ENCODE measurements at places on chromosomes 12 and 14.

GRCh38 chr12:48861111-48861510, 4.6 kb downstream of the RND1 start:
- DNase-seq = no peak

DNA sequence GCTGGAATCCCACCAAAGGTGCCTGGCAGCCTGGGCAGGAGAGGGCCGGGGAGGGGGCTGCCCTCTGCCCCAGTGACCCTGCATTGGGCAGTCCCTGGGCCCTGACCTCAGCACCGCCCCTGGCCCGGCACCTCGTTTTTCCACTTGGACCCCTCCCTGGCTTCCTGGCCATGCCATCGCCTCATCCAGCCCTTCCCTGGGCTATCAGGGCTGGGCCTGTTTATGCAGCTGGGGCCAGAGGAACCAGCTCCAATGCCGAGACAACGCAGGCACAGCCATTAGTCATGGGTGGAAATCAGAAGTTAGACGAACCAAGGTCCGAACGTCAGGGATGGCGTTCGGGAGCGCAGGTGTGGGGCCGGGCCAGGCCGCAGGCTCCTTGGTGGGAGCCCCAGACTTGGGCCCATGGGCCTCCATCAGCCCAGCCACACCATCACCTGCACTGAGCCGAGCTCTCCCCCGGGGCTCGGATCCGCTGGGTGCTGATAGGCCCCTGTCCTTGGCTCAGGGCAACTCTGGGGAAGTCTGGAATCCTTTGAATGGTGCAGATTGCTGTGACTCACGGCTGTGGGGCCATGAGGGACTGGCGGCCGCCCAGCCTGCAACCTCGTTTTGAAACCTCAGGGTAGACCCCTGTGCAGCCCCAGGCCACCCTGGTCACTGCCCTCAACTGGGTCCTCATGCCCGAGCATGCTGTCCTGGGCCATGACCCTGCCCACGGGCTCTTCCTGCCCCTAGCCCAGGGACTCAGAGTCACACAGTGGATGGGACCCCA, 169.4 kb downstream of the KIF26A start:
- DNase-seq = no peak

- DNase-seq = no peak
Measured at GRCh38 chr14:34218881-34219280, 243.2 kb downstream of the SPTSSA start.

- DNase-seq = peak; percentile 93
Measured at GRCh38 chr12:87815771-87816585, 213.2 kb downstream of the C12orf50 start.

GRCh38 chr12:55797068-55797467, 20.5 kb downstream of the SARNP start:
- DNase-seq = peak; percentile 45

GRCh38 chr14:75543253-75543652, 21.0 kb downstream of the BATF start:
- no peak for DNase-seq

- no peak for DNase-seq
Measured at GRCh38 chr12:70449753-70450341, 83.8 kb downstream of the KCNMB4 start.

DNA sequence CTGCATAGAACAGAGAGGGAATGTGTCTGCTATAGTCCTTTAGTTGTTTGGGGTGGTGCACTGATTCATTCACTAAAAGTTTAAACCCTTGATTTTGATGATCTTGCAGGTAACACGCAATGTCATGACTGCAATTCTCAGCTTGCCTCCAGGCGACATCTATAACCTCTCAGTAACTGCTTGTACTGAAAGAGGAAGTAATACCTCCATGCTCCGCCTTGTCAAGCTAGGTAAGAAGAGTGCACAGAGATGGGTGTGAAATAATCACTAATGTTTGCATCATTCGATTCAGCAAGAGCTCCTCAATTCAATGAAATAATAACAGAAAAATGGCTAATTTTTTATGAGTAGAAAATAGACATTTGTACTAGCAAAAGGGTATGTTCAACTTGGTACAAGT, 203.7 kb downstream of the PTPRO start:
- no peak for DNase-seq

DNA sequence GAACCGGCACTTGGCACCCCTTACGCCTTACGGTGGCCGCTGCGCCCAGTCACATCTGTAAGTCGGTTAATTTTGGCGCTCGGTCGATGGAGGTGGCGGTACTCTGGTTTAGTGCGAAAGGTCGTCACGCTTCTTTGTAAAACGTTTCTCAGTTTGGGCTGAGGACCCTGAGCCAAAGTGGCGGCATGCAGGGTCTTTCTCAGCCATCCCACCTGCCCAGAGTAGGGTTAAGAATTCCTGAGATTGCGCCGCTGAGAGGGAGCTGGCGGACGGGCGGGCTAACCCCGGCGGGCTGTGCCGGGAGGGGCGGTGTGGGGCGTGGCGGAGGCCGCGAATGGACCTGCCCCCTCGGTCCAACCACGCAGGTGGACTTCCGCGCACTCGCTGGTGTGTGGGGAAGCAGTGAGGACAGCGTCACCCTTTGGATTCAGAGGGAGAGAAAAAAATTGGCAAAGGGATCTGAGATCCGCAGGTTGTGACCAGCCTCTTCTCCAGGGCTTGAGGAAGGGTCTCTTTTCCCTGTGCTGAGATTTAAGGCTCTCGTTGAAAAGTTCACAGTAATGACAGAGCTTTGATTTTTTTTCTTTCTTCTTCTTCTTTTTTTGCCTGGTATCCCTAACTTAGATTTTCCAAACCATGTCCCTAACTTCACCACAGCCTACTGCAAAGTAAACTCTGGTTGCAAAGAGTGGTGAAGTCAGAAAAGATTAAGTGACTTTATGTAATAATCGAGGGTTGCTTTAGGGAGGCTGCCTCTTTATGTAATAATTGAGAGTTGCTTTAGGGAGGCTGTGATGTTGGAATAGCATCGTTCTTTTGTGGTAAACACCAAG, 602 bp upstream of the FBXO33 start:
- DNase-seq = peak; percentile 63

DNA sequence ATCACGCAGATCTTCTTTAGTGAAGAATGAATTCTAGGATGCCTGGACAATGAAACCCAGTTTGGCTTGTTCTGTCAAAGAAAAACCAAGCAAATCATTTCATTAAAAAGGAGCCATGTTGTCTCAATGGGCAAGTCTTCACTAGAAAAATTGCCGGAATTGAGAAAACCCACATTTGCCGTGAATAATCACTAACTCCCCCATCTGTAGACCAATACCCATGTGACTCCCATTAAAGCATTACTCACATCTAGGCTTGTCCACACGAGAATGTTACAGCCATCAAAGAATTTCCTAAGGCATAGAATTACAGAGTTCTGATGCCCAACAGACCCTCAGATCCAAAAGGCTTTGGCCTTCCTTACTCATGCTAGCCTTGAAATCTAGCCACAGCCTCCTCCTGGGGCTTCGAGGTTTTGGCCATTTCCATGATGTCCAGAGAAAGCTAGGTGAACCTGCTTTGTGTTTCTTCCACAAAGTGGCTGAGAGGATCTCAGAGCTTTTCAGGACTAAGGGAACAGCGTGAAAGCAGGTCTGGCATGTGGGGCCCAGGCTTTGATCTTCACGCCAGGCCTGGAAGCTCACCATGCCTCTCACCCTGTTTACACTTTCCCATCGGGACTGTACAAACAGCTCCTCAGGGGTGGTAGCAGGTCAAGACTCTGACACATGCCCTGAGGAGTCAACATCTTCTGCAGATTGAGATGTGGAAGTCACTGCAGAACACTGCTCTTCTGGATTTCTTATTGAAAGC, 12.1 kb downstream of the SLC7A8 start:
- DNase-seq = no peak

- no peak for DNase-seq
Measured at GRCh38 chr12:132095520-132096409, 48.4 kb downstream of the DDX51 start.

DNA sequence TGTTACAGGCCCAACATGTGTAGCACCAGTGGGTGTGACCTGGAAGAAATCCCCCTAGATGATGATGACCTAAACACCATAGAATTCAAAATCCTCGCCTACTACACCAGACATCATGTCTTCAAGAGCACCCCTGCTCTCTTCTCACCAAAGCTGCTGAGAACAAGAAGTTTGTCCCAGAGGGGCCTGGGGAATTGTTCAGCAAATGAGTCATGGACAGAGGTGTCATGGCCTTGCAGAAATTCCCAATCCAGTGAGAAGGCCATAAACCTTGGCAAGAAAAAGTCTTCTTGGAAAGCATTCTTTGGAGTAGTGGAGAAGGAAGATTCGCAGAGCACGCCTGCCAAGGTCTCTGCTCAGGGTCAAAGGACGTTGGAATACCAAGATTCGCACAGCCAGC, 8.6 kb downstream of the BCL2L14 start:
- DNase-seq = peak; percentile 81

- no peak for DNase-seq
Measured at GRCh38 chr14:39302124-39302810, 68.6 kb downstream of the MIA2 start.

DNA sequence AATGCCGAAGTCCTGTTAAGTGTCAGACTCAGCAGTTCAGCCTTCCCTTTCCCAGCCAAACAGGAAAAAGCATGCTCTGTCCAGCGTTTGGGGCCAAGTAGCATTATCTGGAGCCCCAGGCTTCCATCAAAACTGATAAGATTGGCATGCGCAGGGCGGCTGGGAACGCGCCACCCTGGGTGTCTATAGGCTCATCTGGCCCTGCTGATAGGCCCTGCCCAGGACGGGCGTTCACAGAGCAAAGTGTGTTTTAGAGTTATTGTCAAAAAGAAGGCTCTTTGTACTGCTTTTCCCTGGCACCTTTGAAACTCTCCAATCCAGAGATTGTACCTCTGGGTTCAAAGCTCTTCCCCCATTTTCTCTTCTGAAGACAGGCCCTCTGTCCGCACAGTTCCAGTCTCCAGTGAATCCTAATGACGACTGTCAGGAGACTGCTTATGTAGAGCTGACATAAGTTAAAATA, at the start of gene ART4:
Gene ART4 (minus strand): TSS at position 102 of the 463 bp plus-strand sequence. CDS start 413 bp downstream, outside the sequence.
- DNase-seq = no peak

GRCh38 chr14:30608533-30609006, 13.5 kb upstream of the SCFD1 start:
- peak; percentile 60 for DNase-seq

DNA sequence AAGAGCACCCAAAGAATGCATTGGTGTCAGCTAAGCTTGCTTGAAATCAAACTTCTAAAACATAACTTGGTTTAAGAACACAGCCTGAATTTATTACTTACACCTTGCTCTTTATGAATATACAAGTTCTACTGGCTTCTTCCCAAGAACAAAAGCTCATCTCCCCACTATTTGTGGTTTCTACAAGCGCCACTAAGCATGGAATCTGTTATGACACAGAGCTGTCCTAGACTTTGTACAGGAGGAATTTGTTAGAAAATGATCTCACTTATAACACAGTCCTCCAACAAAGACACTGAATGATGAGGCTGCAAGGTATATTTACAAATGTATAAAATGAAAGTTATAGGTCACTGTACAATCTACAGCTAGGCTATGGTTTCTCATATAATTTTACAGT, 452.1 kb downstream of the BCAT1 start:
- peak; percentile 57 for DNase-seq

- peak; percentile 6 for DNase-seq
Measured at GRCh38 chr12:10705655-10706054, 17.5 kb downstream of the YBX3 start.

DNA sequence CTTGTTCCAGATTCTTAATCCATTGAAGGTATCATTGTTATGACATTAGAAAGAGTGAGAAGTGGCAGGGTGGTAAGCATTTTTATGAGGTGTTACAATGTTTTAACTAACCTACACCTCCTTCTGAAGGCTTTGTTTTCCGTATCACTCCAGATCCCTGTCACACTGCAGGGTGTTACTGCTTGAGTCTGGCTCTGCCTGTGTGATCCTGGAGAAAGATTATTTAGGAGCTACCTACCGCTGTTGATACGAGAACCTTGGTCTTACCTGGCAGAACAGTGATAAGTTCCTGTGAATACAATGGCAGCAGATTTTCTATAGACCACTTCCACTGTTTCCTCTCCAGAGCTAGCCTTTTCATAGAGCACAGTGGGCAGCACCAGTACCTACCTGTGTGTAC, 36.2 kb downstream of the GRIN2B start:
- DNase-seq = no peak

- DNase-seq = no peak
Measured at GRCh38 chr12:113838896-113839295, 127.2 kb downstream of the RBM19 start.

DNA sequence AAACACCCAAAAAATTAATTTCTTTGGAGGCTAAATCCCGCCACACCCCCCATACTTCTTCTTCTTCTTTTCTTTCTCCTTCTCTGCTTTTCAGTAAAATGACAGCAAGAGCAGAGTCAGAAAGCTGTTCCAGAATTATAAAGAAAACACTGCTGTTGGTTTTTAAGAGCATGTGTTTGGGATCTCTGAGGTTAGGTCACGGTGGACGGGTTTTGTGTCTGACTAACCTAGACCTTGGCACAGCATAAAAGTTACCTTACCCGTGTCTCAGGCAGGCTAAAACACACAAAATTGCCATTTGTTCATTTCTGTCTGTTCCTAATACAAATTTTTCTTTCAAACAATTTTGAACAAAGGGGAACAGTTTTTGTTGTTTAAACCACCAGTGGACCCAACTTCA, 540.8 kb downstream of the NRXN3 start:
- DNase-seq = no peak

GRCh38 chr14:67943947-67944346, 124.4 kb downstream of the RAD51B start:
- peak; percentile 84 for DNase-seq

GRCh38 chr12:110670161-110670701, 18.7 kb downstream of the HVCN1 start:
- DNase-seq = no peak

- no peak for DNase-seq
Measured at GRCh38 chr12:96343347-96343954, 56.8 kb downstream of the CDK17 start.

- DNase-seq = no peak
Measured at GRCh38 chr12:112919121-112919520, 12.4 kb downstream of the OAS1 start.

DNA sequence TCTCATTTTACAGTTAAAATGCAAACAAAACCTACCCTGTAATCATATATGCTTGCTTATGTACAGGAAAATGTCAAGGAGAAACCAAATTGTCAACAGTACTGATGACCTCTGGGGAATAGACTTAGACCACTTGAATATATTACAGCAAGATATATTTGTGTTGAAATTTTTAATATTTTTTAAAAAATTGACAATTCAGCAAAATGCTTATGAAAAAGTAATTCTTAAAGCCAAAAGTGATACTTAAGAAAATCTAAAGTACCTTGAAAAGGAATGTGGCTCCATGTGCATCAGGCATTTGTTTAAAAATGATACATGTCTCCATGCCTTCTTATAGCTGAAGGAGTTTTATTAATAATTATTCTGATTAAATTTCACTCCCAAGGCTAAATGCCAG, 49.2 kb downstream of the PTPN21 start:
- no peak for DNase-seq

All from fibroblast of skin of back (primary cell).